ENCODE measurements at places on chromosomes 4 and X. TPM values are rescaled to one million over a fixed set of nuclear protein-coding genes. Genes with fewer than 3 reads are reported as not detected.

The PNPLA4 gene
- 11.7 TPM for polyA plus RNA-seq

The MBNL3 gene
- polyA plus RNA-seq: 10.6 TPM

The MAGEC2 gene
- polyA plus RNA-seq: not detected

The PPEF1 gene
- polyA plus RNA-seq: 0.61 TPM

The CSAG2 gene
- polyA plus RNA-seq: not detected

The STPG2 gene
- polyA plus RNA-seq: not detected

The SLIT2 gene
- polyA plus RNA-seq: 8.6 TPM

The CLTRN gene
- 0.61 TPM for polyA plus RNA-seq

The SSX4 gene
- not detected for polyA plus RNA-seq

DNA sequence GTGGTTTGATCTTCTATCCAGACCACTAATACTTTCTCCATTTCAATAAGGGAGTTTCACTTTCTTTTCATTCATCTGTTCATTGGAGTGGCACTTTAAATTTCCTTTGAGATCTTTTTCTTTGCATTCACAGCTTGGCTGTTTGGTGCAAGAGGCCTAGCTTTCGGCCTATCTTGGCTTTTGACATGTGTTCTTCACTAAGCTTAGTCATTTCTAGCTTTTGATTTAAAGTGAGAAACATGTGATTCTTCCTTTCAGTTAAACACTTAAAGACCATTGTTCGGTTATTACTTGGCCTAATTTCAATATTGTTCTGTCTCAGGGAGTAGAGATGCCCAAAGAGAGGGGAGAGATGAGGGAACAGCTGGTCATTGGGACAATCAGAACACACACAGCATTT lies 24.3 kb downstream of the CXCL13 start:
- DNase-seq: no peak

GRCh38 chr4:2061186-2062131 lies 2.3 kb downstream of the NAT8L start:
- no peak for DNase-seq

GRCh38 chr4:84568496-84568895 lies 14.4 kb upstream of the CDS1 start:
- no peak for DNase-seq

- no peak for DNase-seq
Observed at GRCh38 chr4:54120518-54120917, 20.6 kb downstream of the GSX2 start.

DNA sequence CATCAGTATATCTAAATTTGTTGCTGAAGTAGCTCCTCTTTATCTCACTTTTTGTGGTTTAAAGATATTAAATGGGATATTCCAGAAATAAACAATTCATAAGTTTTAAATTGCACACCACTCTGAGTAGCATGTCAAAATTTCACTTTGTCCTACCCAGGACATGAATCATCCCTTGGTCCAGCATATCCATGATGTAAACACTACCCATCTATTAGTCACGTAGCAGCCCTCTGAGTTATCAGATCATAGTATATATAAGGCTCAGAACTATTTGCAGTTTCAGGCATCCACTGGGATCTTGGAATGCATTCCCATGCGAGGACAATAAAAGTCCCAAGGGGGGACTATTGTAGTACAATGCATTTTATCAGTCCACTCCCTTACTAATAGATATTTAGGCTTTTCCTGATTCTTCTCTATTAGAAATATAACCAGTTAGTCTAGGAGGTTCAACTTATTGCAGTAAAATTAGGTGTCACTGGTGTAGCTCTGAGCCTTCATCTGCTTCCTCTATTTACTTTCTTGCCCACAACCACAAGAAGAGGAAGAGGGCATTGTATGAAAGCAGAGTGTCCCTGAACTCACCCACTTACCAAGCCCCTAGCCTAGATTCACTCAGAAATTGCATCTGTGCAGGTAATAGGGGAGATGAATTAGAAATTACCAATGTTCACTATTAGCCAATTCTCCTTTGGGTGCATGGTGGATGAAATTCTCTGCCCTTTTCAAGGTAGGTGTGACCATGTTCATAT lies 409.8 kb upstream of the GALNT7 start:
- no peak for DNase-seq

DNA sequence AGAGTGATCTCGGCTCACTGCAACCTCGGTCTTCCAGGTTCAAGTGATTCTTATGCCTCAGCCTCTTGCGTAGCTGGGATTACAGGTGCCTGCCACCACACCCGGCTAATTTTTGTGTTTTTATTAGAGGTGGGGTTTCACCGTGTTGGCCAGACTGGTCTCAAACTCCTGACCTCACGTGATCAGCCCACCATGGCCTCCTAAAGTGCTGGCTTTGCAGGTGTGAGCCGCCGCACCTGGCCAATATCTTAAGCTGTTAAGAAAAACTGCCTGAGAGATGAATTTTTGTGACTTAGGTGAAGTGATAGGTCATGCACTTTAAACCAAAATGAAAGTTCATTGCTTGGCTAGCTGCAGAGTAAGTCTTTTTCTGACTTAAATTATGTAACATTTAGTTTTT lies 5.8 kb downstream of the KDM6A start:
- no peak for DNase-seq

DNA sequence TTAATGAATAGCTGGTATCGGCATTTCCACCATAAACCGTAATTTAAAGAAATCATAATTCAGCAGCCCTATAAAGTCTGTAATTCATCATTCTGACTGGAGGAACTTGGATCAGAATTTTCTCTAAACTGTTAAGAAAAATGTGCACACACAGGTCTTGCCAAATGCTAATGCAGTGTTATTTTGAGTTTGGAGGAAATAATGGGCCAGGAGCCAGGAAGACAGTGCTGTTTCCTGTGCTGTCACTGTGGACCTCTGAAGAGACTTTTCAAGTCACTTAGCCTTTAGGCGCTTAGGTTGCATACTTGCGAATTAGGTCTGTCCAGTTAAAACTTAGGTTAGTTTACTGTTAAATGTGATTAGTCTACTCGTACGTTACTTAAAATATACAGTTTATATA lies 137.5 kb upstream of the ANXA3 start:
- DNase-seq: peak; percentile 24

DNA sequence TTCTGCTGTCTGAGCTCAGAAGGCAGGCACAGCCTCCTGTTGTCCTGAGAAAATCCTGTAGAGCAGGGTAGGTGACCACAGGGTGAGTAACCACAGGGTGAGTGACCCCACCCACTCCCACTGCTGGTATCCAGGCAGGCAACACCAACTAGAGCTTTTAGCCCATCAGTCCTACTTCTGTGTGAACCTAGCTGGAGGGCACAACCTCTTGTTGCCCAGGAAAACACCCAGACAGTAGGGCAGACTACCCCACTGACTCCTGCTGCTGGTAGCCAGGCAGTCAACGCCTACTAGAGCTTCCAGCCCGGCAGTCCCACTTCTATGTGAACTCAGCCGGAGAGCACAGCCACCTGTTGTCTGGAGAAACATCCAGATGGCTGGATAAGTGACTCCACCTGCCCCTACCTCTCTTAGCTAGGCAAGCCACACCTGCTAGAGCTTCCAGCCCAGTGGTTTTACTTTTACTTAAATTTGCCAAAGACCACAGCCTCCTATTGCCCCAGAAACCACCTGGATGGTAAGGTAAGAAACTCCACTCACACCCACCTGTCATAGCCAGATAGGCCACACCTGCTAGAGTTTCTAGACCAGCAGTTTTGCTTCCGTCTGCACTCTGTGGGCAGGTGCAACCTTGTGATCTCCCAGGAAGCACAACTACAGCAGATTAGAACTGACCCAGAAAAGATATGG lies 371.6 kb downstream of the INPP4B start:
- DNase-seq: no peak

DNA sequence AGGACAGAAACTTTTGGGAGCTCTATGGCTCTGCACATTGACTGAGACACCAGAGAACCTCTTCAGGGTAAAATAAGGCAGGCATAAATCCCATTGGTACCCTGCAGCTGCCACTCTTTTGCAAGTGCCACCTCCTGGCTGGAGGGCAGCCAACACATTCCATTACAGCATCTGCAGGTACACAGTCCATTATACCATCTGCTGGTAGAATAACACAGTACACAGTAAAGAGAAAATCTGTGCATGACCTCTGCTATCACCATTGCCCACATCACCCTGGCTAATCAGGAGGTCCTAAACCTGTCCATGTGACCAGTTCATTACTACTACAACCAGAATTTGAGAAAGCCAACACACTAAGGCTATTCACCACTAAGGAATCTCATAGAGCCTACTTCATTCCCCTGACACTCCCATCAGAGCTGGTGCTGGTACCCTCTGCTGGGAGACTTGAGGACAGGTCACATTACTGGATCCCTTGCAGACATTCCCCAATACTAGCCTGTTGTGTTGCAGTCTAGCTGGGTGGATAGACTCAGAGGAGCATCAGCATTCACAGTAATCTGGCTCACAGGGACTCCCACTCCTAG lies 176.2 kb upstream of the TACR3 start:
- no peak for DNase-seq

DNA sequence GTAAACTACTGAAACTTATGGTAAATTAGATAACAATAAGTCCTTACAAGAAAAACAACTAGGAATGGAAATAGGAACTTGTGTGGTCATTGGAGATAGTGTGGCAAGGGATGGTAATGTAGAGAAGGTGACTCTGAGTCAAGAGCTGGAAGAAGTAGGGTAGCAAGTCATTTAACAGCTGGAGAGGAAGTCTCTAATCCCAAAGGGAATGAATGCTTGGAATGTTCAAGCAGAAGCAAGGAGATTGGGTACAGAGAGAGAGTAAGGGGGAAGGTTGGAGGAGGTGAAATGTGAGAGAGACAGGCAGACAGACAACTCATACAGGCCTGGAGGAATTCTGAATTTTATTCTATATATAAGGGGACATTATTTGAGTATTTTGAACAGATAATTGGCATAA lies 260.6 kb upstream of the MAD2L1 start:
- DNase-seq: no peak

GRCh38 chr4:158958489-158959270 lies 144.2 kb upstream of the RAPGEF2 start:
- DNase-seq: no peak

DNA sequence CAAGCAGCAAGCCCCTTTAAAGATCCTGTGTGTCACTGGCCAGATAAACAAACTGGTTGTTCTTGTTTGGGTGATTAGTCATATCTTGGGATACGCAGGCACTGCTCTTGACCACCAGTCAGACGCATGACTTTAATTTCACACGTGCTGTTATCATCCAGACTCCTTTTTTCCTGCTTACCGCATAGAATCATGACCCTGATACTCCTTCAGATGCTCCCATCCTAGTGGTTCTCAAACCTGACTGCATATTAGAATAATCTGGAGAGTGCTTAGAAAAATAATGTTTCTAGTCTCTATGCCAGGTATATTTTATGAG lies 78.8 kb downstream of the CLDN22 start:
- DNase-seq: no peak

- DNase-seq: no peak
Observed at GRCh38 chrX:118272242-118272641, 73.7 kb upstream of the WDR44 start.

- DNase-seq: no peak
Observed at GRCh38 chr4:56840559-56840958, 19.1 kb upstream of the SPINK2 start.

- DNase-seq: no peak
Observed at GRCh38 chr4:32087211-32087610, 1367.0 kb downstream of the PCDH7 start.

- no peak for DNase-seq
Observed at GRCh38 chr4:178395798-178396197, 953.6 kb upstream of the AGA start.

- DNase-seq: no peak
Observed at GRCh38 chr4:123673971-123674370, 277.4 kb downstream of the SPRY1 start.

GRCh38 chrX:79368441-79368840 lies 1.3 kb upstream of the ITM2A start:
- DNase-seq: no peak

- DNase-seq: no peak
Observed at GRCh38 chr4:3307891-3308575, 15.2 kb downstream of the RGS12 start.

DNA sequence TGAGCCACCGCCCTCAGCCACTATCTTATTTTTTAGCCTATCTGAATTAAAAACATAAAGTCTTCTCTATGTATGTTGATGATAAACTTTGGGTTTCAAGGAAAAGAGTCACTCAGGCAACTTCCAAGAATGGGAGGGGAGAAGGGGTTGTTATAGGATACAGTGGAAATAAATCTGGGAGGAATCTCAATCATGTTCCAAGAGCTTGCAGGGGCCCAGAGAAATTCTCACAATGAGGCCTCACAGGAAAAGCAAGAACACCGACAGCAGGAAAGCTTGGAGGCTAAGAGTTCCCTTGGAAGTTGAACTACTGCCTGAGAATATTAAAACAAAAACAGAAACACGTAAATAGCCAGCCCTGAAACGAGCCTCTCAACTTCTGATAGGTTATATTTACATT lies 384.6 kb upstream of the IGFBP7 start:
- peak; percentile 80 for DNase-seq

DNA sequence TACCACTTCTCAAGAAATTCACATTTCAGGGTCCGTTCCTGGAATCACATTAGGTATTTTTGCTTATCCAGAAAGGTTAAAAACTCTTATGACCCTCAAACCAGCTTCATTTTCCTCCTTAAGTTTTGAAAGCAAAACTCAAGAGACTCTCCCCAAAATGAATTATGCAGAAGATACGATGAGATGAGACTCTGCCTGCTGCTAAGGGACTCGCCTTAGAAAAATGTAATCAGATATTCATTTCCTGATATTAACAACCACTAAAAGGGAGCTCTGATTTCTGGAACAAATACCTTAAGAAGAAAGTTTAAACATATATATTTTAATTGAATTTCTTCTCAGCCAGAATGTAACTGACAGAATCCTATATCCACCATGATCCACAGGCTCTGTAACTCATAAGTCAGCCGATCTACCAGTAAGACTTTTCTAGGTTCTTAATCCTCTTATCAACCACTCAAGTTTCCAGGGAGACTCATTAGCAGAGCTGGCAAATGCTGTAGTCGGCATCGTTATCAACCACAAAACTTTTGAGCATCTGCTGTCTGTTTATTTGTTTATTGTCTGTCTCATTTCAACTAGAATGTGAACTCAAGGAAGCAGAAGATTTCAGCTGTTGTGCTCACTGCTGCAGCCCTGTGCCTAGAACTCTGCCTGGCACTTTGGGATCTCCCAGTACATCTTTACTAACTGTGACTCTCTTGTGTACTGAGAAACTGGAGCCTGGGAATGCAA lies 112.5 kb downstream of the LDB2 start:
- no peak for DNase-seq

DNA sequence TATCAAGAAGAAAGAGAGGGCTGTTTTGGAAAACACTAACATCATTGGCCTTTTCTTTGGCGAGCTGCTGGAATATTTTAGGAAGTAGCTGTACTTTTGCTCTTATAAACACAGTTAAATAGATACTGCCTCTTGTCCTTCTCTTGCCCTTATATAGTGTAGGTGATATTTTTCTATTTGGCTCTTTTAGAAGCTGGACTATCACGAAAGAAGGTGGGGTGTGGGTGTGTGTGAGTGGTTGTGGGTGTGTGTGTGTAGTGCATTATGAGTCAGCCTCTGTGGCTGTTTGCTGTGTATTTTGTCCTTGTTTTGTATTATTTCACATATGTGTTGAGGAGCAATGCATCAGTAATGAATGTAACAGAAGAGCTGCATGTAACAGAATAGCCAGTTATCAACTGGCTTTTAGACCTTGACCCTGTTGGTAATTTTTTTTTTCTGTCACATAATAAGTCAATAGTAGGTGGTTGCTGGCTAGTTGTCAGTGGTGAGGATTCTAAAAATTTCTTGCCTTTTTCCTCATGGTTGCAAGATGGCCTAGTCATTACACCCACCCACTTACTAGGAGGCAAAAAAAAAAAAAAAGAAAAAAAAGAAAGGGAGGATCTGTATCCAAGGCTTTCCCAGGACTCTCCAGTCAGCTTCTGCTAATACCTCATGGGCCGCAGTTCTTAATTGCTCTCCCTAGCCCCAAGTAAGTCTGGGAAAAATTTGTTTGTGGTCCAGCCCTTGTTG lies 23.8 kb downstream of the ARHGAP10 start:
- no peak for DNase-seq
